Nephron progenitor cell (in vitro differentiated cells): ENCODE measurements at places on chromosomes 13 and 19.
A peak's percentile ranks its signal among the peaks of the same experiment; 100 is the strongest.

- peak; percentile 23 for DNase-seq
Observed at GRCh38 chr19:37999309-38000213, 92.6 kb downstream of the SIPA1L3 start.

GRCh38 chr13:32164622-32165268 lies 133.2 kb downstream of the FRY start:
- peak; percentile 42 for DNase-seq

DNA sequence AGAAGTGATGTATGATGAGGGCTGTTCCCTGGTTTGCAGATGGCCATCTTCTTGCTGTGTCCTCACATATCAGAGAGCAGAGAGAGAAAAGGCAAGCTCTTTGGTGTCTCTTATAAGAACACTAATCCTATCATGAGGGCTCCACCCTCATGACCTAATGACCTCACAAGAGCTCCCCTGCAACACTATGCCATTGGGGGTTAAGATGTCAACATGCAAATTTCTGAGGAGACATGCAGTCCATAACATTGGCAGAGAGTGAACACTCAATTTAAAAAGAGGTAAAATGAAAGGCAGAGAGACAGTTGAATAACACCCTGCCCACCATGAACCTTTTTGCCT lies 10.9 kb downstream of the FAM187B start:
- no peak for DNase-seq

DNA sequence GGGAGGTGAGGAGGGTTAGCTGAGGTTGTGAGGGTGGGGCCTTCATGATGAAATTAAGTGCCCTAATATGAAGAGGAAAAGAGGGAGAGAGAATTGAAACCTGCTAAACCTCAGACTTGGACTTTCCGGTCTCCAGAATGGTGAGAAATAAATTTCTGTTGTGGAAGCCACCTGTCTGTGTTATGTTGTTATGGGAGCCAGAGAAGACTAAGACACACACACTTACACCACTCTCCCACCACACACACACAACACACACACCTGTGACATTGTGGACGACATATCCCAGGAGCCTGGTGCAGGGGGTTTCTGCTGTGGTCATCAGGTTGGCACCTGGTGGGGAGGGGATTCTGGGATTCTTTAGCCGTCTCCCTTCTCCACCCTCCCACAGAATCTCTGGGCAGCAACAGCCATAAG lies 14.0 kb downstream of the KLK4 start:
- DNase-seq = no peak

GRCh38 chr19:46452186-46452585 lies 19.2 kb downstream of the PNMA8A start:
- DNase-seq = no peak

DNA sequence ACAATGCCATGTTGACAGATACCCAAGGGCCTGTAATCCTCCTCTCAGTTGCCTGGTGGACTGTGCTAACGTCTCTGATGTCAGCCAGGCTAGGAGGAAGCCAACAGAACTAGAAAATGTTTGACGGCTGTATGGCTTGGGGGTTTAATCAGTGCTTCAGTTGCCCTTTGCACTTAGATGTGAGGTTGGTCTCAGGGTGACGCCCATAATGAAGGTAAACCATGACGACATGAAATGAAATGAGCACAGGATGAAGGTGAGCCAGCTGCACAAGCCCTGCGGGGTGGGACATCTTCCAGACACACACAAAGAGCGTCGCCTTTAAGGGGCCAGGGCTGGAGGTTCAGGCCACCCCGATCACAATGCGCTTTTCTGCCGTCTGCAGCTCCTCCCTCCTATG lies 127.2 kb downstream of the CRYL1 start:
- no peak for DNase-seq

- no peak for DNase-seq
Observed at GRCh38 chr13:88976466-88976865, 1305.3 kb downstream of the SLITRK5 start.
